Effector memory CD4-positive, alpha-beta T cell (primary cell): ENCODE measurements at places on chromosomes 2 and 18.
A peak's percentile ranks its signal among the peaks of the same experiment; 100 is the strongest.

- H3K4me3 ChIP-seq: no peak overlapping the region
- H3K4me1 ChIP-seq: no peaks in the 10 kb centered on the region
- no peaks in the 10 kb centered on the region for H3K27me3 ChIP-seq
Measured at GRCh38 chr2:236397681-236398080, 133.5 kb upstream of the ASB18 start.

- DNase-seq: no peak
- H3K27ac ChIP-seq: no peak overlapping the region
- no peaks in the 10 kb centered on the region for H3K27me3 ChIP-seq
Measured at GRCh38 chr2:215293879-215294278, 18.0 kb upstream of the ATIC start.

DNA sequence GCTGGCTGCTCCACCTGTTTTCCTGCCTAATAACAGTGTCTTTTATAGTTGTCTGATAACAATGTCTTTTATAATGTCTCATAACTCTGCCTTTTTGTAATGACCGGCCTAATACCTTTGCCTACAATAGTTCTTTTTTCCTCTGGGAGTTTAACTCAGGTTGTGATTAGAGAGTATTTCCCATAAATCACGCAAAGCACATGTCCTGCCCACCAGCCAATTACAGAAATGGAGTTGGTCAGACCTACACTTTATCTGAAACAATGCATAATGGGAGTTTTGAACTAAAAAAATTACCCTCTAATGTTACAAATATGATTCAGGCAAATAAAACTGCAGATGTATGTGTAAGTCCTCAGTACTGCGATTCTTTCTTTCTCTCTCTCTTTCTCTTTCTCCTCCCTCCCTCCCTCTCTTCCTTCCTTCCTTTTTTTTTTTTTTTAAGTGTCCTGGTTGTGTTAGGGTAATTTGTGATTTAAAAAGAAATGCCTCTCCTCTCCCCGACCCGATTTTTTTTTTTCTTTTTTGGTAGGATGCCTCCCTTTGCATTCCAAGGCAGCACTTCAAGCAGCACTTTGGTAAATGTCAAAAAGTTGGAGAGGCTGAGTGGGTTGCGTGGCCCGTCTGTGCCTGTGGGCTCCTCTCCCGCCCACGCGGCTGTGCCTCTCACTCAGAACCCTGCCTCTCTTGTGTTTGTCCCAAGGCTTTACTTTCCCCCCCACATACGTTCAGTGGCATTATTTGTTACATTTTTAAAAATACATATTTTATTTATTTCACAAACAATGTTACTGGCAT, 147.3 kb downstream of the AGAP1 start:
- H3K27me3 ChIP-seq: no peaks in the 10 kb centered on the region
- H3K36me3 ChIP-seq: no peaks in the 10 kb centered on the region
- H3K27ac ChIP-seq: no peak overlapping the region
- H3K4me3 ChIP-seq: no peak overlapping the region
- no peak for DNase-seq

- H3K4me1 ChIP-seq: peaks cover 17% of the 10 kb centered on the region
Measured at GRCh38 chr2:196291873-196292800, 120.8 kb upstream of the STK17B start.

GRCh38 chr2:47058003-47058931, 96.8 kb downstream of the STPG4 start:
- no peaks in the 10 kb centered on the region for H3K27me3 ChIP-seq
- DNase-seq: no peak
- no peak overlapping the region for H3K4me3 ChIP-seq
- H3K36me3 ChIP-seq: peaks cover 32% of the 10 kb centered on the region
- H3K27ac ChIP-seq: no peak overlapping the region
- no peaks in the 10 kb centered on the region for H3K4me1 ChIP-seq

DNA sequence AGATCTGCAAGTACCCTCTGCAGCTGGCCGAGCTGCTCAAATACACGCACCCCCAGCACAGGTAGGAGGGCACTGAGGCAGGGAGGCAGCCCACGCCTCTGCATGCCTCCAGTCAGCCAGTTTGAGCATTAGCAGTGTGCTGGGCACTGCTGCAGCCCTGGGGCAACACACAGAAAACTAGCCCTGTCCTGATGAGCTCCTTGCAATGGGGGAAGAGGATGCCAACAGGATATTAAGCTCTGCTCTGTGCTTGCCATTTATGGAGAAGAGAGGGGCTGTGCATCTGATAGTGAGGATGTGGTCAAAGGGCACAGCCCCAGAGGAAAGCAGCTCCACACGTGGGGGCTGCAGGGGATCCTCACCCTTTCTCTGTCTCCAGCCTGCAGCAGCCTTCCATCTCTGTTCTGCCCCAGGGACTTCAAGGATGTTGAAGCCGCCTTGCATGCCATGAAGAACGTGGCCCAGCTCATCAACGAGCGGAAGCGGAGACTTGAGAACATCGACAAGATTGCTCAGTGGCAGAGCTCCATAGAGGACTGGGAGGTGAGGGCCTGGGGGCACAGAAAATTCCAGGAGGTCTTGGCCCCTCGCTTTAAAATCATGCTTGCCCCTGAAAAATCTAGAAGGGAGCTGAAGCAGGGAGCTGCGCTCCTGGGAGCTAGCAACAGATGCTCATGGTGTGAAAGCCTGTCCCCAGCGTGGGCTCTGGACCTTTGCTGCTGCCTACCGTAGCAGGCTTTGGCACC, 51.7 kb downstream of the FAM168B start:
- no peak for DNase-seq
- peak overlapping the region; percentile 51 for H3K4me3 ChIP-seq
- no peaks in the 10 kb centered on the region for H3K27me3 ChIP-seq
- H3K4me1 ChIP-seq: peaks cover 25% of the 10 kb centered on the region
- H3K27ac ChIP-seq: no peak overlapping the region

DNA sequence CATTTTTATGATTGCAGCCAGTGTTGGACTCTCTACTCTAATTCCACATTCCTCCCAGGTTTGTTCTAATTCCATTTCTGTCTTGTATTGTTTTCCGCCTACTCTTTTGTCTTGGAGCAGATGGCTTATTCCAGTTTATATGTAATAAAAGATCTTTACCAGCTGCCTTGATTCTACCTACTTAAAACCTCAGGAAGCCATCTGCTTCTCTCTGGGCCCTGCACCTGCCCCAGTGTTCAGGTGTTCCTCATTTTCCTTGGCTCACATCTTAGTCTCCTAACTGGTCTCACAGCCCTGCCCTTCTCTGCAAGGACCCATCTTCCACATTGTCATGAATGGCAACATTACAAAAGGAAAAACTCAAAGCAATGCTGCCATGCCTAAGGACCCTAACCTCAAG, 21.0 kb upstream of the IL37 start:
- no peaks in the 10 kb centered on the region for H3K36me3 ChIP-seq
- H3K4me1 ChIP-seq: no peaks in the 10 kb centered on the region
- no peak overlapping the region for H3K4me3 ChIP-seq
- H3K27me3 ChIP-seq: no peaks in the 10 kb centered on the region

GRCh38 chr2:176096986-176097819, 2.4 kb upstream of the HOXD12 start:
- H3K36me3 ChIP-seq: no peaks in the 10 kb centered on the region
- H3K4me1 ChIP-seq: peaks cover 22% of the 10 kb centered on the region

DNA sequence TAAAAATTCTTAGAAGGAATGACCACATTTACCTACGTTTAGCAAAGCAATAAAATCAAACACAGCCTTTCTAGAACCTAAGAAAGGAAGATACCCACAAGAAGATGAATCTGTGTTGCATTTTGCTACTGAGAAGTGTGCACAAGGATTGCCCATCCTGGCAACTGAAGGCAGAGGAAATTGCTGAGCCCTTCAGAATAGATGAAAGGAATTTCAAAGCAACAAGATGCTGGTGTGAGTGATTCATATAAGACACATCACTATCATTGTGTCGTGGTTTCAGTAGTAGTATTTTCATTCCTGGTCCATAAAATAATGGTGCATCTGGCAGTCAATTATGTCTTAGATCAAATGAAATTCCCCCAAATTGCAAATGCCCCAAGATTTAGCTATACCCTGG, 48.4 kb upstream of the ANKRD44 start:
- no peak for DNase-seq
- H3K27me3 ChIP-seq: no peaks in the 10 kb centered on the region
- H3K4me3 ChIP-seq: no peak overlapping the region
- peaks cover 3% of the 10 kb centered on the region for H3K4me1 ChIP-seq
- H3K36me3 ChIP-seq: no peaks in the 10 kb centered on the region

DNA sequence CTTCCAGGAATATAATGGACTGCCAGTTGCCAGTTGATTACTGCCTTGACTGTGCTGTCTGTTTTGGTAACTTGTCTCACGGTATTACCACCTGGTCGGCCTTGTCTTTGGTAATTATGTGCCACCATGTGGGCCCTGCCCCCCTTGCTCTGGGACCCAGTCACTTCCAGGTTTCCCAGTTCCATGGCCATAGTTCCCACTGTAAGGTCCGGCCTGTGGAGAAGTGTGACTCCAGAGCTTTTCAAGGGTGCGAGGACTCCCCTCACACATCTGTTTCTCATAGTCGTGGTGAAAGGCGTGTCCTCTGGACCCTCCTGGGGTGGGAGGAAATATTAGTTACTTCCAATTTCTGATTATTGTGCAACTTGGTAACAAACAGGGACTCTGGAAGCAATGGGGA, 150.5 kb downstream of the SEPTIN10 start:
- H3K36me3 ChIP-seq: no peaks in the 10 kb centered on the region
- H3K27ac ChIP-seq: no peak overlapping the region
- H3K4me3 ChIP-seq: no peak overlapping the region

GRCh38 chr18:24954341-24954740, 397.6 kb downstream of the ZNF521 start:
- H3K27ac ChIP-seq: no peak overlapping the region
- no peaks in the 10 kb centered on the region for H3K36me3 ChIP-seq
- no peak overlapping the region for H3K4me3 ChIP-seq
- H3K27me3 ChIP-seq: no peaks in the 10 kb centered on the region
- DNase-seq: no peak

GRCh38 chr2:158305501-158305900, 151.1 kb downstream of the CCDC148 start:
- no peak overlapping the region for H3K27ac ChIP-seq
- no peaks in the 10 kb centered on the region for H3K4me1 ChIP-seq
- no peaks in the 10 kb centered on the region for H3K36me3 ChIP-seq
- DNase-seq: no peak

GRCh38 chr2:216670266-216671080, 24.9 kb downstream of the IGFBP5 start:
- H3K27me3 ChIP-seq: no peaks in the 10 kb centered on the region
- H3K4me3 ChIP-seq: no peak overlapping the region
- no peak for DNase-seq
- H3K36me3 ChIP-seq: no peaks in the 10 kb centered on the region

- no peak overlapping the region for H3K4me3 ChIP-seq
- no peaks in the 10 kb centered on the region for H3K27me3 ChIP-seq
- H3K27ac ChIP-seq: no peak overlapping the region
- peaks cover 18% of the 10 kb centered on the region for H3K36me3 ChIP-seq
- DNase-seq: no peak
- H3K4me1 ChIP-seq: peaks cover 7% of the 10 kb centered on the region
Measured at GRCh38 chr2:23788100-23788499, 138.8 kb downstream of the ATAD2B start.

GRCh38 chr2:84158605-84159004, 300.5 kb downstream of the SUCLG1 start:
- no peak overlapping the region for H3K4me3 ChIP-seq
- H3K27ac ChIP-seq: no peak overlapping the region
- no peaks in the 10 kb centered on the region for H3K4me1 ChIP-seq
- H3K36me3 ChIP-seq: no peaks in the 10 kb centered on the region
- H3K27me3 ChIP-seq: no peaks in the 10 kb centered on the region

GRCh38 chr18:73688851-73689711, 458.6 kb downstream of the FBXO15 start:
- no peak for DNase-seq
- H3K4me1 ChIP-seq: no peaks in the 10 kb centered on the region
